NCI-H524 treated with DMSO at 0.1 percent for 48 hours (cell line): ENCODE measurements at places on chromosomes 7 and 10.

- no peak for DNase-seq
Measured at GRCh38 chr10:58016614-58017013, 251.1 kb downstream of the IPMK start.

DNA sequence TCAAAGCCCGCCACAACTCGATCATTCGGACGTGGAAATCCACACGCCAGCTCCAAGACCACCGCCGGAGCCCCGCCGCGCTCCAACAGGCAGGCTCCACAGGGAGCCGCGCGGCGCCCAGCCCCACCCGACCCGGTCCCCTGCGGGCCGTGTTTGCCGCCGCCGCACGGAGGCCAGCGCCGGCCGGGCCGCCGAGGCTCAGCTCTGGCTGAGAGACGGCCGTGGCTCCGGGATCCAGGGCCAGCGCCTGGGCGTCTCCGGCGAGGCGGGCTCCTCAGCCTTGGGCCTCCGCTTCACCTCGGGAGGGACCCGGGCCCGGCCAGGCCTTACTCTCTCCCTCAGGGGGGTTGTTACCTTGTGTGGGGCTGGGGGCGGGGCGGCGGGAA lies 333 bp downstream of the SMNDC1 start:
- no peak for DNase-seq

DNA sequence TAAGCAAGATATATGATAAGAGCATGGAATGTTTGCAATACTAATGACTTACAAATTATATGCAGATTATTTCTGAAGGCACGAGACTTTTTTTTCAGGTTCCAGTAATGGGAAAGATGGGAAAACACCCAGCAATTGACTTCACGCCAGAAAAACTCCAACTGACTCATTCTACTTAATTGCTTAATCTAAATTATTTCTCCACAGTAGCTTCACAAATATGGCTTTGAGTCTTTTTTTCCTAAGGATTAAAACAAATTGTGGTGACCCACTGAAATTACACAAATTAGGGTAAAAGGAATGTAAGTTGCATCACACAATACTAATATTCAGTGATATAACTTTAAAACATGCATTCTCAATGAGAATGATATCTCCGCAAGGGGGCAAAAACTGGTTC lies 138.7 kb downstream of the GNAI1 start:
- DNase-seq, result no peak

- no peak for DNase-seq
Measured at GRCh38 chr7:130560972-130561371, 69.1 kb downstream of the MEST start.

DNA sequence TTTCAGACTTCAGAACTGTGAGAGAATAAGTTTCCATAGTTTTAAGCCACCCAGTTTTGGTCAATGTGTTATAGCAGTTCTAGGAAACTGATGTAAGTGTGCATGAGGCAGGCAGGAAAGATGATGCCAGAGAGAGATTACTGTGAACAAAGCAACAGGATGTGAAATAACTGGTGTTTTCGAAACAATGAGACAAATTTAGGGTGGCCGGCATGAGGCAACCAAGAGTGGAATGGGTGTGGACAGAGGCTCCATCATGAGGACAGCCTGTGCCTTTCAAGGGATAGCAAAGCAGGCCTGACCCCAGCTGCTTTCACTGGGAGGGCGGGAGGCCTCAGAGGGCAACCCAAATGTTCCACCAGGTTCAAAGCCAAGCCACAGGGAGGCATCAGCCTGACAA lies 67.3 kb upstream of the UCN3 start:
- no peak for DNase-seq

GRCh38 chr10:60542657-60543056 lies 153.0 kb upstream of the ANK3 start:
- DNase-seq, result no peak

DNA sequence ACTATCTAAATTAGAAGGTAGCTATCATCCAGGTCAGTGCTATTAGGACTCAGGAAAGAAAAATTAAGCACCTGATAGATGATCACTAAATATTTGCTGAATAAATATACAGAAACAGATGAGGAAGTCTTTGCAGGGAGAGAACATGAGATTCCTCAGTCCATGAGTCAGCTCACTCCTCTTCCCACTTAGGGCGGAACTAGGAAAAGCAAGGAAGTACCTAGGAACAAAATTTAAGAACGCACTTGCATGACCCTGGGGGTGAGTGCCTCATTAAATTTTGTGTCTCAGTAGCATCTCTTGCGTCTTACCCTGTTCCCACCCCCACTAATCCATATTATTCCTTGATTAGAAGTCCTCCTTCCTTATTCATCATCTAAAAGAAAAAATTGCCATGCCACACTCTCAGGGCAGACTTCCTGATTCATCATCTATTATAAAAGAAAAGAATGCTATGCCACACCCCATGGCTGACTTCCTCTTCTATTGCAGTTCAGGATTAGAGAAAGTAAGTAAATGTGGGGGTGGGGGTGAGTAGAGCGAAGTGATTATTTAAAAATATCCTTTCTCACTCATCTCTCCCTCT lies 208.8 kb downstream of the THSD7A start:
- no peak for DNase-seq

DNA sequence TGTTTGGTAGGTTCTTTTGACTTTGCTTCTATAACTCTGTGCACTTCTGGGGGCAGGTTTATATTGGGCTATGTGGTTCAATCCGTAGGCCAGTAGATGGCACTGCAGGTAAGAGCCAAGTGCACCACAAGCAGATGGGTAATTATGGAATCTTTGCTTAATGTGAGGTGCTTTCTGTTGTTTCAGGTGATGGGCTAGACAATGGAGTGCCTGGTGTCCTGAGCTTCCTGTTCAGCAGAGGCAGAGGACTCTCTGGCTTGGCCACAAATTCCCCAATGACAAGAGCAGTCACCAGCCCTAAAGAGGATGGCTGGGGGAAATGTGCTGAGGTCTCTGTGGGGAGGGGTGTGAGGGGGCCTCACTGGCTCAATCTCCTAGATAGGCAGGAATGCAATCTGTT lies 455.0 kb downstream of the CCSER2 start:
- DNase-seq, result no peak

DNA sequence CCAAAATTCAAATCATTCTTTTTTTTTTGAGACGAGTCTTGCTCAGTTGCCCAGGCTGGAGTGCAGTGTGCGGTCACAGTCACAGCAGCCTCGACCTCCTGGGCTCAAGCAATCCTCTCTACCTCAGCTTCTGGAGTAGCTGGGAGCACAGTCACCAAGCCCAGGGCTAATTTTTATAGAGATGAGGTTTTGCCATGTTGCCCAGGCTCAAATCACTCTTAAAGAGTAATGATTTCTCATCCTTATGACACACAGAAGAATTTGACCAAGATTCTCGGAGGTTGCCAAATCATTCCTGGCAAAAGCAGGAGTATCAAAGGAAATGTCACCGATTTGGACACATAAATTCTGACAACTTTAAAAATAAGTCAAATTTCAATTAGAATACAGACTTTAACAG lies 39.1 kb downstream of the SIRT1 start:
- no peak for DNase-seq

GRCh38 chr10:635088-635861 lies 54.2 kb downstream of the DIP2C start:
- no peak for DNase-seq

GRCh38 chr10:6162589-6163356 lies 40.0 kb upstream of the PFKFB3 start:
- no peak for DNase-seq

GRCh38 chr10:132482090-132482800 lies 55.3 kb upstream of the INPP5A start:
- DNase-seq, result no peak

DNA sequence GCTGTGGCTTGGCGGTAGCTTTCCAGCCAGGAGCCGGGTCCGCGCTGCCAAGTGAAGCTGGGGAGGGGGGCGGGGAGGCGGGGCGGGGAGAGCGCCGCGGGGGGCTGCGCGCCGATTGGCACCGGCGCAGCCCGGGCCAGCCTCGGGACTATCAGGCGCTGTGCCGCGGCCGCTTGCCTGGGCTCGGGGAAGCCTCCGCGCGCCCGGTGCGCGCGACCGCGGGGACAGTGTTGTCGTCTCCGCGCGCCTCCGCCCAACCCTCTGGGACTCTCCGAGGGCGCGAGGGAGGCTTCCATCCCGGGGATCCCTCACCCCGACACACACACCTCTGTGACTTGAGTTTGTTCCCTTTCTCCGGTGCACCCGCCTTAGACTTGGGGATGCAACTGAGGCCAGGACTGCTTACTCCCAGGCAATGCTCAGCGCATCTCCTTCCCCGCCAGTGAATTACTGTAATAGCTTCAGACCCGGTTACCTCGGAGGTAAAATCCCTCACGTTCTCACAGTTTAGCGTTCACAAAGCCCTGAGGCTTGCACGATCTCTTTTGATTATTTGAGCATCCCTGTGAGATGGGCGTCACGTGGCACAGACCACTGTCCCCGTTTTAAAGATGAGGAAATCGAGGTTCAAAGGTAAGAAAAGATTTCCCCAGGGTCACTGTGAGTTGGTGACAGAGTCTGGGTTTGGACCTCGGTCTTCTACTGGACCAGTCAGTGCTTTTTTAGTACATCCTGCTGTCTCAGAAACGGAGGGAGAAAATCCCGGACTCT lies at the start of gene NKX1-2:
NKX1-2 (minus strand) TSS at position 24 of the 771 bp plus-strand sequence. CDS start 92 bp downstream, outside the sequence.
- DNase-seq, result no peak

DNA sequence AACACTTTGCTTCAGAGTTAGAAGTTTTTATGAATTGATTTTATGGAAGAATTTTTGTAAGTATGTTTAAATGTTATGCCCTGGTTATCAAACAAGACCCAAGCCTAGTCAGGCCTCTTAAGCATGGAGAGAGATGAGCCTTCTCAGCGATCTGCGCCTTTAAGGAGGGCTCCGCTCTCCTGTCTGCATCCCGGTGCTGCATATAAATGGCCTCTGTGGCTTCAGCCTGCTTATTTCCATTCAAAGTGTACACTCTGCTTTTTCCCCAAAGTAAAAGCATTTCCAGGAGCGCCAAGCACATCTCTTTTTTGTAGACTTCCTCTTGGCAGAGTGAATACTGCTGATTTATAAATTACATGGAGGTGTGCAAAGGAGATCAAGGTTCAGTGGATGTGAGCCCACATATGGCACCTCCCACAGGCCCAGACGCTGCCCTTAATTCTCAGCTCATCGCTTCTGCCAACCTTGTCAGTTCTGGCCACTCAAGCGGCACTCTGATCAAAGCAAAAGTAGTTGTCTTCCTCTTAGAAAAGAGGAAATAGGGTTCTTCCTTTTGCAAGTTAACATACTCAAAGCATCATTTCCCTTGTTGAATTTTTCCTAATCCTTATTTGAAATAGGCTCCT lies 70.0 kb upstream of the SFMBT2 start:
- DNase-seq, result no peak

DNA sequence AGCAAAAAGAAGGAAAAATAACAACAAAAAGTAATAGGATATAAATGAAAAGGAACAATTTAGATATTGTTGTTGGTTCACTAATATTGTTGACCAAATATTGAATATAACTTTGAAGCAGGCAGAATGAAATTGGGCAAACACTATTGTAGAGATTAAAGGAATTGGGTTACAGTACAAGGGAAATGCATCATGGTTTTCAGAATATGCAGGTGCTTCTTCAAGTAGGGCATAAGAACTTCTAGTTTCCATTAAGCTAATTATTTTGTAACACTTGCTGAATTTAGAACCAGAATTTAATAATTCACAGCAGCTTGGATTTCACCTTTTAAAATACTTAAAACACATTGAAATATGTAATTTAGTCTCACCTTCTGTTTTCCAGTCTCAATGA lies 36.5 kb downstream of the RPA3 start:
- DNase-seq, result peak; percentile 70

DNA sequence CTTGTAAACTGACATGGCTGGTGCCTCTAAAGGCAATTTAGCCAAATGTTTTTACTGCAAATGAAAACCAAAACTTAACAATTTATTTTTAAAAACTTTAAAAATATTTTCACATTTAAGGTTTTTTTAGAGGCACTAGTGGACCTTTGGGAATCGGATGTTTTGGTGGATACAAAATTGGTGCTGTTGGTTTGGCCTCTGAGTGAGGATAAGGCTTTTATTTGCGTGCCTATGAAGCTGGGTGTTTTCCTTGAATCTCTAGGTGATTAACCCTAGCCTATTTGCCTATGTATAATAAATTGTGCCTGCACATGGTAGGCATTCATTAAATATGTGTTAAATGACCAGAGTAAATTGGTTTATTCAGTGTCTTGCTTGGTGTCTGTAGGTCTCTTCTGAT lies 2.9 kb upstream of the SGCE start:
- no peak for DNase-seq

DNA sequence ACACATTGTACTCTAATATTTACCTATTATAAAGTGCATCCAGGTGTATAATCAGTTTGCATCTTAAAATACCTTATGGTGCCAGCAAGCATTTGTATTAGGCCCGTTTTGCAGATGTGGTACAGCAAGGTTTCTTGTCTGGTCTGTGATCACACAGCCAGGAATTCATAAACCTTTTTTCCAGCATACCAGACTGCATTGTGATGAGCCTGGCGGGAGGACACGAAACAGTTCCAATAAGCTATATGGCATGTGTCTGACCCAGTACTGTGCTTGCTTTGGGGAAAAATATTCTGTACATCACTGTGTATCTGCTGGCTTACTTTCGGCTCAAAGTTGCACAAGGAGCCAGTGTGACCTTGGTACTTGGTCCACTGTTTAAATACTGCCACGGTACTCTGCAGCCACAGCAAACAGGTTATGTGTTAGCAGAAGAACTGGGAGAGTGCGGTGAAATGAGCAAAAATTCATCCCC lies 36.3 kb downstream of the CHN2 start:
- DNase-seq, result no peak

- DNase-seq, result no peak
Measured at GRCh38 chr7:38393874-38394273, 120.4 kb upstream of the TARP start.

DNA sequence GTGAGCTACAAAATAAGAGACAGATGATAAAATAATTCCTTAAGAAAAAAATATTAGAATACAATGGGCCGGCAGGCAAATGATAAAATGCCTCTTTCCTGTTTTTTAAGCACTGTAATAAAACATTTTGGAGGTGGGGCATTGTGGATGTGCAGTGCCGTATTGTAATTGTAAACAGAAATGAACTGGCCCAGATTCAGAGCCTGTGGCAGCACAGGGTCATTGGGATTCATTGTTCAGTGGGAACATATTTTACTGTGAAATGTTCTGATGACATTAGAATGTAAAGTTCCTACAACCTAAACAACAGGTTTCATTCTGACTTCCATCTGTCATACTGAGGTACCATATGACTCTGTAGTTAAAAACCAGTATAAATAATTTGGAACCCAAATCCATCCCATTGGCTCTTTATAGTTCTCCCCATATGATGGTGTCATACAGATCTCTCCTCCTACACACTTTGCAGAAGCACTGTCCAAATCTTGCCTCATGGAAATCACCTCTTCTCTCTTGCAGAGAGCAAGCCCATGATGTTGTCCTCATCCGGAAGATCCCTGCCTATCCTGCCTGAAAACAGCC lies 264.6 kb downstream of the WDR37 start:
- DNase-seq, result no peak
